ENCODE measurements at places on chromosomes 11 and 22.
A peak's percentile ranks its signal among the peaks of the same experiment; 100 is the strongest.

DNA sequence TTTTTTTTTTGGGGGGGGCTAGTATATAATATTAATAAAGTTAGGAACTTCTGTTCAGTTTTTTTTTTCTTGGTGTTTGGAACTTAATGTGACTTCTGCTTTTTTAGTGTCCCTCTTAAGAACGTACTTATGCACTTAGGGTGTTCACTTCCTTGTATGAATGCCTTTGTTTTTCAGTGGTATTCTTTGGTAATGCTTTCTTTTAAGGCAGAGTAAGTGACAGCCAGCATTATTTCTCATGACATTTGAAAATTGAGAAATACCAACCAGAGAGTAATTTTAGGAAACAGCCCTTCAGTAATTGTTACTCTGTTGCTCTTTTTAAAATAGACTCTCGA lies 2.4 kb downstream of the GRK3 start:
- DNase-seq: no peak

GRCh38 chr22:30249049-30250038 lies 2.8 kb upstream of the LIF start:
- peak; percentile 35 for DNase-seq

DNA sequence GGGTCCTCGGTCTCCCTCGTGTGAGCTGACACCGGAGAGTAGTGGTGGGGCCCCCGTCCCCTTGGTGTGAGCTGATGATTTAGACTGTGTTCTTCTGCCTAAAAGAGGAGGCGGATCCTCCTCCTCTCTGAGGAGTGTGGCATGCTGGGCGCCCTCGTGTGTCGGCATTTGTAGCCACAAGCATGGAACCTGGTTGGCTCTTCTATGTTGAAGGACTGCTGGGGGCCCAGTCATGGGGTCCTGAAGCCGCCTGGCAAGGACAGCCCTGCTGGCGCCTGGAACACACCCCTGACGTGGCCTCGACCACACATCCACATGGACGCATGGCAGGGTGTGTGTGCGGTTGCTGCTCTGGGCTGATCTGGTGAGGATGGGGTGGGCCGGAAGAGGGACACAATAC lies 50.2 kb downstream of the AP2A2 start:
- peak; percentile 47 for DNase-seq

GRCh38 chr11:1762537-1763302 lies 1.0 kb downstream of the CTSD start:
- DNase-seq: peak; percentile 81

DNA sequence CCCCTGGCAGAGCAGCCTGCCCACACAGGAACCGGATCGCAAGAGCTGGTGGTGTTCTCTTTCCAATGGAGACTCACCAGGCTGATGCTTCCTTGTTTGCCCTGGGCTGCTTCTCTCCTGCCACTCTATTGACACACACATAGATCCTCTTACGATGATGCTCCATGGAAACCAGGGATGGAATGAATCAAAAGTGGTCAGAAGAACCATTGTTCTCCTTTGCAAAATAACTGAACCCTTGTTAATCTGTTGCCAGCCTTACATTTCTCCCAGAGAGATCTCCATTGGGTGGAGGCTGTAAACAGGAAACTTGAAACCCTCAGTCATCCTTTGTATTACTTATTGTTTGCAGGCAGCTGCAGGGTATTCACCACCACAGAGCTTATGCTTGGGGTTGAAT lies 24.6 kb upstream of the LDLRAD3 start:
- DNase-seq: no peak

GRCh38 chr11:3015796-3016195 lies 23.7 kb upstream of the NAP1L4 start:
- no peak for DNase-seq

DNA sequence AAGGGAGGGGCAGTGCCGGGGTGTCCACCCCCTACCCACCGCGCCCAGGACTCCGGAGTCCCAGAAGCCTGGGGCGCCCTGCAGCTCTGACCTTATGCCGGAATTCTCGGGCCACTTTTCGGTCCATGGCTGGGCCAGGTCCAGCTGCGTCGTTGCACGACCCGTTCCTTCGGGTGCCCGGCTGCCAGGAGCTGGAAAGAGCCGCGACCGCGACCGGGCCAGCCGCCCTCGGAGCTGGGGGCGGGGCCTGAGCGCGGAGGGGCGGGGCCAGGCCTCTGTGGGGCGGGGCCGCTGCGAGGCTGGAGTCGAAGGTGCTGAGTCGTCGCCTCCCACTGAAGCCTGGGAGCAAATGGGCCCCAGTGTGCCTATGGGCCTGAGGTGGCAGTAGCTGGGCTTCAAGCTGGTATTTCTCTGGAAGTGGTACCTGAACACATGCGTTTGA lies at the start of gene USH1C:
TSS of gene USH1C (minus strand) at position 236 of the 442 bp plus-strand sequence. CDS start at position 127, 109 bp downstream.
- peak; percentile 88 for DNase-seq

DNA sequence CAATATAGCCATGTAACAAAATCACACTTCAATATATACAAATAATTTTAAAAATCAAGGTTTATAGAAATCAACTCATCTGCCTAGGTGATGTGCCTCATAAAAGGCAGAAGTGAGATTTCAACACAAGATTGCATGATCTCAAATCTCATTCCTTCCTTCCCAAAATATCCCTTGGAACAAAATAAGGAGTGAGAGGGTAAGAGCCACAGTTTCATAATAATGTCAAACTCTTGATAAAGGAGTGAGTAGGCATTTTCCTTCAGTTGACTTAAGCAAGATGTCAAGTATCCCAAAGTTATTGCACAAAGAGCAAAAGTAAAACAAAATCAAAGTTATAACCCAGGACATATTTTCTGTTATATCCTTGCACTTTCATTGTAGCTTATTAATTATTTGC lies 81.3 kb downstream of the C22orf31 start:
- no peak for DNase-seq

DNA sequence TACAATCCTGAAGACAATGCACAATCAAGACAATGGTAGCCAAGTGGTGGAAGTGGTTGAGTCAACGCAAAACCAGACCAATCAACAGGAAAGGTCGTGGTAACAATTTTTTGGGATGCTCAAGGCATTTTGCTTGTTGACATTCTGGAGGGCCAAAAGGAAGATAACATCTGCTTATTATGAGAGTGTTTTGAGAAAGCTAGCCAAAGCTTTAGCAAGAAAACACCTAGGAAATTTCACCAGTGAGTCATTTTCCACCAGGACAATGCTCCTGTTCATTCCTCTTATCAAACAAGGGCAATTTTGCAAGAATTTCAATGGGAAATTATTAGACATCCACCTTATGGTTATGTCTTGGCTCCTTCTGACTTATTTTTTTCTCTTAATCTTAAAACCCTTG lies 1932.2 kb upstream of the RAG2 start:
- DNase-seq: no peak

- DNase-seq: no peak
These were observed 625 bp downstream of the RFPL2 start for GRCh38 chr22:32204040-32204855.

DNA sequence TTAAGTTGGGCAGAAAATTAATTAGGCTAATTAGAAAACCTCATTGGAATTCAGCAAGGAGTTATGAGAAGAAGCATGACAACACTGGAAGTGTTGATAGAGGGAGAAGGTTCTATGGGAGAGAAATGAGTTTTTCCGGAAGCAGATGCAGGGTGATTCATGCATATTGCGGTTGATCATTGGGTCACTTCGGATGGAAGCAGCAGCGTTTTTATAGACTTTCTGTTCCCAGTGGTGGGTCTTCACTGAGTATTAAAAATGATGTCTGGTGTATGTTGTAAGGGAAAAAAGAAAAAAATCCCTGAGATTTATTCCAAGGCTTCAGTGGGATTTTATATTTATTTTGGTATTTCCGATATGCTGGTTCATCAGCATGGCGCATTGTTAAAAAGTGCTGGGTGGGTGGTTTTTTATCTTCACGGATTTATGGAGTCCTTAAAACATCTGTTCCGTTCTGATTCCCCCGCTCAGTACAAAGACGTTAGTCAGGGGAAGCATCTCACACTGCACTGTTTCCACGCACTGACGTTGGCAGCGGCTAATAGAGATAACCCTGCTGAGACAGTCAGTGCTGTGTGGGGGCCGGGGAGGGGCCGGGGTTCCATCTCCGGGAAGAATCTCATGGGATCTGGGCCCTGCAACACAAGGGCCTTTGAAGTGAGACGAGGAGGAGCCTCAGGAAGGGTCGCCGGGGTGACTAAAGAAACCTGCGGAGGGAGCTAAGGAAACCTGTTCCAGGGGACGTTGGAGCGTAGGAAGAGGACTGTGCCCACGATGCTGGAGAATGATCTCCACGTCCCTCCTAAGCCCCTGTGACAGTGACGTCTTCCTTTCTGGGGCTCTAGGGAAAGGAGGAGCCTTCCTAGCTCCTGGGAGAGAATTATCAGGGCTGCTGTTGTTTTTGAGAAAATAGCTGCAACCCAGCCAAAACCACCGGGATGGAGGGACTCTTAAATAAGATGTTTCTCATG lies 390.0 kb downstream of the NTM start:
- DNase-seq: no peak

GRCh38 chr22:38148245-38148644 lies 33.4 kb downstream of the PLA2G6 start:
- no peak for DNase-seq

- no peak for DNase-seq
These were observed 1888.4 kb downstream of the LRRC4C start for GRCh38 chr11:39571081-39571480.

DNA sequence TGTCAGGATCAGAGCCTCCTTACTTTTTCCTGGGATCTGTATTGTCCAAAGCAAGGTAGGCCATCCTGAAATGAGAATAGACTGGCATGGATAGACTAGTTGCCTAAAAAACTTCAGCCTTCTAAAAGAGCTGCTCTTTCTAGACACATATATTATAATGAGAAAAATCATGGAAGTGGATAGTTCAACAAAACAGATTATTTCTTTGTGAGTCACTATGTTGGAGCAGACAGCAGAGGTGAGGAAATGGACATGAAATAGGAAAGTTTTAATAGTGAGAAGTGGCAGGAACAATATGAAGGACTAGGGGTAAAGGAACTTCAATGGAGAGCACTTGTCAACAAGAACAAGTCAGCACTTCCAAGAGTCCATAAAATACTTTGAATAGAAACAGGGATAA lies 101.9 kb upstream of the ANO3 start:
- DNase-seq: no peak

DNA sequence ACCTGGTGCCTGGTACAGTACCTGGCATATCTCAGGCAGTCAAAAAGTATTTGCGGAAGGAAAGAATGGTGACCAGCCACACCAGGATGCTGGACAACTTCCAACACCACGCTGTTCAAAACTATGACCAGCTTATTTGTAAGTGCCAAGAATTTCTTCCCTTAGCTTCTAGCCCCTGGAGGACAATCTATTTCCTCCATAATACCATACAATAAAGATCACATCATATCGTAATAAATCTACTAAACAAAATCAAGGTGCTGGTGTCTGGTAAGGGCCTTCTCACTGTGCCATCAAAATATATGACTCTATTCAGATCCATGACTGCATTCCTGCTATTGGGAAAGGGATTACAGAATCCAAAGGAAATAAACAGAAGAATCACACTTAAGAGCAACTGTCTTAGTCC lies 51.5 kb downstream of the ALG9 start:
- no peak for DNase-seq

DNA sequence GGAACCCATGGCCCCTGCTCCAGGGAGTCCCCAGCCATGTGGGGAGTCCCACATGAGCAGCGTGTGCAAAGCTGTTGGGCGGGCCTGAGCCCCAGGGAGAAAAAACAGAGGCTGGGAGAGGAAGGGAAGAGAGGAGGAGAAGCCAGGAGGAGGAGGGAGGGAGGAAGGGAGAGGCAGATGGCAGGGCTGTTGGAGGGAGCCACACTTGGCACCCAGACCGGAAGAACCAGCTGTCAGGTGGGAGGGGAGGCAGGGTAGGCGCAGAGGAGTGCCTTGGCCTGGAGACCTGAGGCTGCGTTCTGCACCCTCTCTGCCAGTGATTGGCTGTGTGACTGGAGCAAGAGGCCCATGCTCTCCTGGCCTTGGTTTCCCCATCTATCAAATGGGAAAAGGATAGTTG lies 6.7 kb downstream of the SYNGR1 start:
- no peak for DNase-seq

DNA sequence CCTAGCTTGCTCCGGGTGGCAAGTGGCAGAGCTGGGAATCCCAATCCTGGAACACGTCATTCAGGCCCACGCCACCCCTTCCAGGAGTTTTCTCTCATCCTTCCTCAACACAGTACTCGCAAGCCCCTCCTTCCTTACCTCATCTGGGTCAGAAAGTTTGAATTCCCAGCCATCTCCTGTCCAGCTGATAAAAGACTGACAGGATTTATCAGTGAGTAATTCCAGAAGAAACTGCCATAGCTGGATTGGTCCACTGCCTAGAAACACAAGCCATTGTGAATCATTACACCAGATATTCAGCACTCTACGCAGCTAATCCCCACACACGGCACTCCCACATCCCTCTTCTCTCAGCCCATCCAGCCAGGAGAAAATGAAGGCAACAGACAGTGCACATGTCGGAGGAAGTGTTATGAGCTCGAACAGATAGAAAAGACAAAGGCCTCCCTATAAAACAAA lies 124.0 kb downstream of the ETS1 start:
- DNase-seq: no peak

DNA sequence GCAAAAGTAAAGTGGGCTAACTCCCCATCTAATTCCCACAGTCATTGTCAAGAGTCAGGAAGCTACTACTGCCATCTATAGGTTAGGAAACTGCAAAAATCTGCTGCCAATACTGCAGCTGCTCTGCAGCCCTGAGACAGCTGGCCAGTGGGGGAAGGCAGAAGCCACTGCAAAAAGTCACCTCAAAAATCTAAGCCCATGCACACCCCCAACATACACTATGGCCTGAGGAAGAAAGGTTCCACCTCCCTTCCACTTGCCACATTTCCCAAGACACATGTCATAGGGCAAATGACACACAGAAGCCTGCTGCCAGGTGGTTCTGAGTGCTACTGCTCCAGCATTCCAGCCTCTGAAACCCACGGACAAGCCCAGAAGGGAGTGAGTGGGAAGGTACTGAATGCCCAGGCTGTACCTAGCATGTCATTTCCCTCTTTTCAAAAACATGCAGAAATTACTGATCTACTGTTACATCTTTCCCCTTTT lies 36.9 kb downstream of the DGCR2 start:
- peak; percentile 56 for DNase-seq

DNA sequence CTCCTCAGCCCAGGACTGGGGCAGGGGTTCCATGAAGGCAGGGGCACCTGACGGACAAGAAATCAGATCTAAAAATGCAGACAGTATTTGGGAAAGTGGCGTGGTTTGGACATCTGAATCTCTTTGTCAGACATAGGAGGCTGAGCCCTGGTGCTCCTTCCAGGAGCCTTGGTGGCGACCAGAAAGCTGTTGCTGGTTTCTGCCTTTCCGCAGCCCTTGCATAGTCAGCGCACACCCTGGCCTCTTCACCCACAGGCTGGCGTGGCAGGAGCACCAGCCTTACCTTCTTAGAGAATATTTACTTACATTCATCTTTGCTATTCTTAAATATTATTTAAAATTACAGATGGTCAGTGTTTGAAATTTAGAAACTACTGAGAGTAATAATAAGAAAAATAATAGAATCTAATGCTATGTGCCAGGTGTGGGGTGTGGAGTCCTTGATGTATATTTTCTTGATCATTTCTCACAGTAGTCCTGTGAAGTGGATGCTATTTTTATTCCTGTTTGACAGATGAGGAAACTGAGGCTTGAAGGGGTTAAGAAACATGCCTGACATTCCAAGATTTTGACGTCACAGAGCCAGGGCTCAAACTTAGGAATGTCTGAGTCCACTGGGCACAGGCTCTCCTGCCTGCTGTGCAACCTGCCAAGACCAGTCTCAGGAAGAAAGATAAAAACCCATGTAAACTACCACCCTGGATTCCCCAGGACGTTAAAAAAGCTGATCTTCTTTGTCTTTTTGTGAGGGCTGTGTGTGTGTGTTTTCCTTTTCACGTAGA lies 51.6 kb downstream of the TBC1D22A start:
- no peak for DNase-seq

GRCh38 chr22:49724893-49725489 lies 102.7 kb downstream of the BRD1 start:
- no peak for DNase-seq

- no peak for DNase-seq
These were observed 21.2 kb upstream of the RASD2 start for GRCh38 chr22:35519306-35520000.
